Fibroblast of upper back skin (primary cell): ENCODE measurements at places on chromosomes 16 and 17.

DNA sequence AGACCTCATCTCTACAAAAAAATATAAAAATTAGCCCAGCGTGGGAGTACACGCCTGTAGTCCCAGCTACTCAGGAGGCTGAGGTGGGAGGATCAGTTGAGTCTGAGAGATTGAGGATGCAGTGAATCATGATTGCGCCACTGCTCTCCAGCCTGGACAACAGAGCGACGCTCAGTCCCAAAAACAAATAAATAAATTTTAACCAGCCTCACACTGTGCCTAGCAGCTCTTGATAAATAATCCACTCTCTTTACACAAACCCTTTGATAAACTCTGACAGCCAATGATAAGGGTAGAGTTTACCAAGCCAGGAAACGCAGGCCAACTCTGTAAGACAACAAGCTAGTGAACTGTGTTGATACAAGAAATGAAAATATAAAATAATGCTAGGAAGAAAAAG, 32.7 kb downstream of the LITAF start:
- no peak for DNase-seq

DNA sequence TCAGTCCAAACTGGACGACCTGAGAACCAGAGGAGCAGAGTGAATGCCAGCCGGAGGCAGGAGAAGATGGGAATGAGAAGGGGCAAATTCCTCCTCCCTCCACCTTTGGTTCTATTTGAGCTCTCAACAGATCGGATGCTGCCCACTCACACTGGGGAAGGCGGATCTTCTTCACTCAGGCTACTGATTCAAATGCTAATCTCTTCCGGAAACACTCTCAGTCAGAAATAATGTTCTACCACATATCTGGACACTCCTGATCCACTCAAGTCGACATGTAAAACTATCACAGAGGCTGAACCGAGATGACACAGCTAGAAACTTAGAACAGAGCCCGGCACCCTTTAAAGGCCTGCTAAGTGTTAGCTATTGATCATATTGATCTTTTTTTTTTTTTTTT, 57.4 kb upstream of the GRIN2A start:
- no peak for DNase-seq

DNA sequence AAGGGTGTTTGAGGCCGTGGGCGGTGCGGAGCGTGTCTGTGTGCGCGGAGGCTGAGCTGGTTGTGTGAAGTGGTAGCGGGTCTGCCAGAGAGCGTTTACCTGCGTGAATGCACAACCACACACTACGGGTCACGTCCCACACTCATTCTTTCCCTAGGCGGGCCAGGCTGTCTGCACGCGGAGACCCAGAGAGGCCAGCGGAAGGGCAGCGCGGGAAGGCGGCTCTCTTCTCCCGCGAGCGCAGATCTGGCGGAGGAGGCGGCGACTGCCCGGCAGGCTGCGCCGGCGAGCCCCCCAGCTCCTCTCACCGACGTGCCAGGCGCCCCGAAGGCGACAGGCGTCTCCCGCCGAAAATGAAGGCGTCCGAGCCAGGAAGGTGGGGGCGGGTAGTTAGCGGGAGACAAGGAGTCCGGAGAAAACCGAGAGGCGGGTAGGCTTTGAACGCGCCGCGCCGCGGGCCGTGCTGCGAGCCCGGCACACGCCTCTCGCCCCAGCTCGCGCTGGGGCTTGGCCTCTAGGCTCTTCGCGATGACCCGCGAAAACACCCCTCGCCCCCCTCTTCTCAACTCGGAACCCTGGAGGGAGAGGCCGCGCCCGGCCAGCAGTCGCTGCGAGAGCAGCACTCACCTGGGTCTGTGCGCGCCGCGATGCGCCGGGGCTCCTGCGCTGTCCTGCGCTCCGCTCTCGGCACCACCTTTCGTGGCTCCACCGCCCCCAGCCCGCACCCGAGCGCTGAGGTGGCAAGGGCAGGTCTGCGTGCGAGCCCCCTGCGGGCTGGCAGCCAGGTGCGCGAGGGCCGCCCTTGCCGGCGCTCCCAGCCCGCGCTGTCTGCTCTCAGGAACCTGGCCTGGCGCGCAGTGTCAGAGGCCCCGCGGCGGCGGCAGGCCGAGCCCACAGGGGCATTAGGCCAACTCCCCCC, 2.0 kb upstream of the FOXF1 start:
- DNase-seq, result no peak

DNA sequence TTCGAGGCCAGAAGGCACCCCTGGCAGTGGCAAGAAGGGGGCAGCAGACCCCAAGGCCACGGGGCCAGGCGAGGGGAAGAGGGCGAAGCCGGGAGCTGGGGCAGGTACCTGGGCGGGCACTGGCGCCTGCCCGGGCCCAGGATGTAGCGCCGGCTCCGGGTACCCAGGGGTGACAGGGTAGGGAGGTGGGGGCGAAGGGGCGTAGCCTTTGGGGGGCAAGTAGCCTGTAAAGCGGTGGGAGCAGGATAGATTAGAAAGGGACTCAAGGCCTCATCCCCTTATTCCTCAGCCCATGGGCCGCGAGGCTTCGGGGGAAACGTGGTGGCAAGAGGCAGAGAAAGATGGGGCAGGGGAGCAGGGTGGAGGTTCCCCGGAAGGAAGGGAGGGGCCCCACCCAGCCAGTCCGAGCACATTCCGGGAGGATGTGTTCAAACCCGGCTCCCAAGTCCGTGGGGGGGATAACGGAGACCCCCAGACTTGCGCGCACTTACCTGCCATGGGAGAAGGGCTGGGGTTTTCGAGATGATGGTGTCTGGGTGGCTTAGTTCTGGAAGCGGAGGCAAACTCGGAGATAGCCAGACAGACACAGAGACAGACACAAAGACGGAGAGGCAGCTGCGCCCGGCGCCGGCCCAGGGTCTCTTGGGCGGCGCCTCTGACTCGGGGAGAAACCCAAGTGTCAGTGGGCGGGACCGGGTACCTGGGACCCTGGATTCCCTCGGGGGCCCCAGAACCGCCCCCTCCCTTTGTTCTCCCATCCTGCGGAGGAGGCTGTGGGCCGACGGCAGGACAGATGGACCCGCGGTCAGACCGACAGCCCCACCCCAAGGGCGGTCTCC, 493 bp downstream of the PLSCR3 start:
- no peak for DNase-seq

GRCh38 chr17:14042411-14042810, 26.9 kb upstream of the COX10 start:
- DNase-seq, result no peak

DNA sequence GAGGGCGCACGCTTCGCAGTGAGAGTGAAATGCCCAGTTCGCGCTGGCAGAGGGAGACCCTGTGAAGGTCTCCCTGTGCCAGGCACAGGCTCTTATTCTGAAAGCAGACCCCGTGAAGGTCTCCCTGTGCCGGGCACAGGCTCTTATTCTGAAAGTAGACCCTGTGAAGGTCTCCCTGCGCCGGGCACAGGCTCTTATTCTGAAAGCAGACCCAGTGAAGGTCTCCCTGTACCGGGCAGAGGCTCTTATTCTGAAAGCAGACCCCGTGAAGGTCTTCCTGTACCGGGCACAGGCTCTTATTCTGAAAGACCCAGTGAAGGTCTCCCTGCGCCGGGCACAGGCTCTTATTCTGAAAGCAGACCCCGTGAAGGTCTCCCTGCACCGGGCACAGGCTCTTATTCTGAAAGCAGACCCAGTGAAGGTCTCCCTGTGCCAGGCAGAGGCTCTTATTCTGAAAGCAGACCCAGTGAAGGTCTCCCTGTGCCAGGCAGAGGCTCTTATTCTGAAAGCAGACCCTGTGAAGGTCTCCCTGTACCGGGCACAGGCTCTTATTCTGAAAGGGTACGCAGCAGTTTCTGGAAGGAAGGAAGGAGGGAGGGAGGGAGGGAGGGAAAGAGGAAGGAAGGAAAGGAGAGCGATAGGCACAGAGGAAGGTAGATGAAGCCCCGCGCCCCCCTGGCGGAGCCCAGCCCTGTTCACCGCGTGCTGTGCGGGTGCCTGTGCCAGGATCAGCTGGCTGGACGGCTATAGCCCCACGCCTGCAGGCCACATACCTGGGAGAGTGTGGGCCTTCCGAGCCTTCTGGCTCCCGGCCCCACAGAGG, 55.3 kb downstream of the WDR45B start:
- peak; percentile 79 for DNase-seq

- DNase-seq, result peak; percentile 26
These were observed 781 bp downstream of the RSKR start for GRCh38 chr17:28612936-28613872.

DNA sequence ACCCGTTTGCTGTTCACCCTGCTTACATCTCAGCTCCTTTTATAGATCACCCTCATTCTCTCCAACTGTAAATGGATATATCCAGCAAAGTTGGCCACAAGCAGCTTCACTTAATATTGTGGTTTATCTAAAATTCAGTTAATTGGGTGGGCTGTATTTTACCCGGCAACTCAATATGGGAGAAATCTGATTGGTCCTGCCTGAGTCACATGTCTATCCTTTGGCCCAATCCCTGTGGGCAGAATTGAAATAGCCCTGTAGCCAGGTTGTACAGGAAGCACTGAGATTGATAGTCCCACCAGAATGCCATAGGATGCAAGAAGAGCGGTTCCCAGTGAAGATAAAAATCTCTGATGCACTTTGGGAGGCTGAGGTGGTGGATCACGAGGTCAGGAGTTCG, 73.2 kb downstream of the AIPL1 start:
- no peak for DNase-seq
